ENCODE measurements at places on chromosomes 5 and 9.

- DNase-seq = no peak
Measured at GRCh38 chr9:15714746-15715145, 161.9 kb downstream of the CCDC171 start.

DNA sequence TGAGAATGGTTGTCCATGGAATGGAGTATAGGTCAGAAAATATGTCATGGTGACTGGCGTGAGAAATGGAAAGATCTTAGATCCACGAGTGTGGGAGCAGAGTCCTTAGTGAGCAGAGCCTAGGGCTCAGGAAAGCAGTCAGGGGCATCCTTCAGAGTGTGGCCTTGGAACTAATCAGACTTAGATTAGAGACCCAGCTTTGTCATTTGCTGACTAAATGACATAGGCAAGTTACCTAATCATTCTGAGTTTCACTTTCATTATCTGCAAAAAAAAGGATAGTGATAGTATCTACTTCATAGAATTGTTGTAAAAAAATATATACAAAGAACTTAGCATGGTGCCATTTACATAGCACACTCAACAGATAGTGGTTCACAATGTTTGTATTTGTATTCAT lies 24.3 kb upstream of the SLIT3 start:
- DNase-seq = no peak

DNA sequence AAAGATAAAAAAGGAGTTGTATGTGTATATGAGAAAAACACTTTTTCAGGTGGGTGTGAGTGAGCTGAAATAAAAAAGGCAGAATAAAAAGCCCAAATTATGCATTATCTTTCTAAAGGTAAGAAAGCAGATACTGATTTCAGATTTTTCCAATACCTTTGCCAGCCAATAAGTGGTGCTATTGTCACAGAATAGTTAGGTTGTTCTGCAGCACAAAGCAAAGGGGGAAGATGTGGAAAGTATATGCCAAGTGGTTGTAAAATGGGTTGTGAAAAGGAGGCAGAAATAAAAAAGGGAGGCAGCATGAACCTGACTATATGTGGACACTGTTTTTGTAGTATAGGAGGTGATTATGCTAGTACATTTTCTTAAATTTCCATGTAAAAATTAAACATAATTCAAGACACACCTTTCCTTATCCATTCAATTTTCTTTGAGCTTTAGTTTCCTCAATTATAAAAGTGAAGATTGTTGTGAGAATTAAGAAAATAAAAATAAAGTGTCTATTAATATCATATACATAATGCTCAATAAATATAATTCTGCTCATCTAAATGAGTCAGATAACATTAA lies 106.7 kb downstream of the SMIM15 start:
- no peak for DNase-seq

DNA sequence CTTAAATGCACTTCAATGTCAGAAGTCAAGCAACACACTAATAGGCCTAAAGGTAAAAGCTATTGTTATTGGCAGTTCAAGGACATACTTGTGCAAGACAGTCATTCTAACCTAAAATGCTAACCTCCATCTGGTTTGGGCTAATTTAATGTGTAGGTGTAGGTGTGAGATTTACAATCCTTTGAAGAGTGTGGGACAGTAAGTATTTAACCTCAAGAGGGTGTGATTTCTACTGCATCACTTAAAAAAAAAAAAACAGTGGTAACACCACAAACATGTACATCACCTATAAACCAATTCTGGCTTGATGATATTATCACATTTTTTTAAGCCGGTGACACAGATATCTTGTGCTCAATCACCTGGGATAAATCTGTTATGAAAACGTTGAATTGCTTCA lies 127.5 kb upstream of the MEF2C start:
- DNase-seq = no peak

- no peak for DNase-seq
Measured at GRCh38 chr5:72248410-72248981, 71.5 kb downstream of the MRPS27 start.

GRCh38 chr5:83973925-83974815 lies 253.5 kb upstream of the HAPLN1 start:
- DNase-seq = no peak

DNA sequence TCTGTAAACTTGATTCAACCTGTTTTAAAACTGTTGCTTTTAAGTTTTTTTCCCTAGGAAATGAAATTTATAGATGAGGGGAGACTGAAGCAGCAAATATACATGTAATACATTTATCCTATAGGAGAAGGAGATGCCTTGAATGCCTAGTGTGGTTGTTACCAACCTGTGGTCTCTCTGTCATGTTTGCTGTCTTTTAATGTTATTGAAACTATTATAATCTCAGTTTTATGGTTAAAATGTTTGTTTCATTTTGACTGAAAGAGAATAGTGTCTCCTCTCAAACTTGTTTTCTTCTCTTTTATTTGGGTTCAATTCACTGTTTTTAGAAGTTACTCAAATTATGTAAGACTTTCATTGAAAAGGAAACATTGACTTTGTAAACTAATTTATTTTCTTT lies 15.8 kb downstream of the MRPL22 start:
- DNase-seq = no peak

DNA sequence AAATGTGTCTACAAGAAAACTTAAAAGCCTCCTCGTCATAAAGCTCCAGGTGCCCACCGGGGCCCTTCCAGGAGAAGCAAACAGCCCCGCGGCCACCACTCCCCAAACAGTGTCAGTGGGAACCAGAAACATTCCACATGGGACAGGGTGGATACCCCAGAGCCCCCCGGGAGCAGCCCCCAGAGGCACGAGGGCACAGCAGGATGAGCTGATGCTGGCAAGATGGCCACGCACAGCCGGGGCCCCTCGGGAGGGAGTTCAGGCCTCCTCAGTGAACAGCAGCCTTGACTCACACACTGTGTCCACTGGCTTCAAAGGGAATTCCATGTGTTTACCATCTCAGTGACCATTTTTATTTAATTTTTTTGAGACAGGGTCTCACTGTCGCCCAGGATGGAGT lies 10.5 kb downstream of the EXD3 start:
- no peak for DNase-seq

DNA sequence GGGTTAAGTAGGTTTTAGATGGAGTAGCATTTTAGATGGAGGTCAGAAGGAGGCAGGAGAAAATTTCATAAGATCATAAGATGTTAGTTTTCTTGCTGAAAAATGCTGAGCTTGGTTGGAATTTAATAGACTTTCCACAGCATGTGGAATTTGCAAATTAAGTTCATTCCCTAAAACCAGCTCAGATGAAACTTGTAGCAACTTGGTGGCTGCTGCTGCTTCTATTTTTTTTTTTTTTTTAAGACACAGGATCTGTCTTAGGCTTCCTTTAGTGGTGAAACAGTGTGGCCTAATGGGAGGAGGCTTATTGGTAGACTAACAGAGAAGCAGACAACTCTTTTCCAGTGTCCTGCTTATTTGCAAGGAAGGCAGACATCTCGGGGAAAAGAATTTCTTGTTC lies 154.5 kb downstream of the AOPEP start:
- no peak for DNase-seq

- no peak for DNase-seq
Measured at GRCh38 chr9:121725008-121725775, 73.8 kb downstream of the DAB2IP start.

DNA sequence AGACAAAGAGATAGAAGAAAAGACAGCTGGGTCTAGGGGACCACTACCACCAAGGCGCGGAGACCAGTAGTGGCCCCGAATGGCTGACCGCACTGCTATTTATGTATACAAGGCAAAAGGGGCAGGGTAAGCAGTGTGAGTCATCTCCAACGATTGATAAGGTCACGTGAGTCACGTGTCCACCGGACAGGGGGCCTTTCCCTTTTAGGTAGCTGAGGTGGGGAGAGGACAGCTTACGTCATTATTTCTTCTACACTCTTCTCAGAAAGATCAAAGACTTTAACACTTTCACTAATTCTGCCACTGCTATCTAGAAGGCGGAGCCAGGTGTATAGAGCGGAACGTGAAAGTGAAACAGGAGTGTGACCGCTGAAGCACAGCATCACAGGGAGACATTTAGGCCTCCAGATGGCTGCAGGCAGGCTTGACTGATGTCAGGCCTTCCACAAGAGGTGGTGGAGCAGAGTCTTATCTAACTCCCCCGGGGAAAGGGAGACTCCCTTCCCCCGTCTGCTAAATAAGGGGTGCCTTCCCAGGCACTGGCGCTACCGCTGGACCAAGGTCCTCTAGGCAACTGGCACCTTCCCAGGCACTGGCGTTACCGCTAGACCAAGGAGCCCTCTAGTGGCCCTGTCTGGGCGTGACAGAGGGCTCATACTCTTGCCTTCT lies 6.1 kb upstream of the PRR16 start:
- peak; percentile 10 for DNase-seq

DNA sequence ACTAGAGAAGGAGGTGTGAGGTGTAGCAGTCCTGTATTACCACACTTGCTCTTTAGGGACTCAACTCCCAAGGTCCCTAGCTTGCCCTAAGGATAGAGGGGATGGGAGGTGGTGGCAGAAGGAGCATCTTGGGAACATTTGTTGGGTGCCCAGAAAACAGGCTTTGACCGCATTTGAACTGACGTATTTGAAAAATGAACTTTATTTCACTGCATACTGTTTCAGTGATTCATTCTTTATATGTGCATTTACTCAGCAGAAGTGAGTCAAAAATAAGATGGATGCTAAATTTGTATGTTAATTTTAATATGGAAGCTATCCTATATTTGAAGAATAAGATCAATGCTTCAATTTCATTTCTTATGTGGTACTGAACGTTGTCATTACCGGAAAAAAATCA lies 18.7 kb downstream of the DMRT3 start:
- DNase-seq = no peak

DNA sequence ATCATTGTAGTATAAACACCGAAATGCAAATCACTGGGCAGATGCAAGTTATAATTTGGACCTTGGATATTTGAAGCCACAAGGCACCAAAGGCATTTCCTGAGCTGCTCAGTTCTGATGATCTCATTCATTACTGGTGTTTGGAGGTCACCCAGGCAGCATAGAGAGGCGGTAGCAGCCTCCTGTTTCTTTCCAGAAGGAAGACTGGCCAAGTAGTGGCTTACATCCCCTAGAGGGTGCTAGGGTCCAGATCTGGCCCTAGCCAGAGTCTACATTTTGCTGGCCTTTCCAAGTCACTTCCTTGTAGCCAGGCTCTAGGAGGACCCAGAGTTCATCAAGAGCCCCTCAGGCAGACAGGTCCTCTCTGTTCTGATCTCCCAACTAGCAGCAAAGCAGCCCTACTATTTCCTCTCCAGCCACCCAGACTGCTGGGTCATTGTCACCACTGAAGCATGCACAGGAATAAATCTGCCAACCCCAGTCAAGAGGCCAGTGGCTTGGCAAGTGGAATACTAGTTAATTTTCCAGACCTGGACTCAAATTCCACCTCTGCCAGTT lies 33.4 kb upstream of the TTC1 start:
- no peak for DNase-seq

DNA sequence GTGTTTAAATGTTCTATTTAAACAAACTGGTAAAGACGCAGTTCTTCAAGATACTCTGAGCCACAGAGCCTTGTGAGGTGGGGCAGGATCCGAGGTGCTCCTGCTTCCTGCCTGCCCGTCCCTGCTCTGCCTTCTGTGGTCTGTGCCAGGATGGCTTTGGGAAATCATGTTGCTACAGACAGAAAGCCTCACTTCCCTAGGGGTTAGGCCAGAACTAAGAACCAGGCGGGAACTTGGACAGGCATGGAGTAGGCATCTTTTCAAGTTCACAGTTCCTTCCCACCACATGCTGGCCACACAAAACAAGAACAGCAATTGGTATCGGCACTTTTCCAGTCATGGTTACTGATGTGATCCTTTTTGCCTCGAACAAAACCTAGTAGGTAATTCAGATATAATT lies 67.7 kb upstream of the SPOCK1 start:
- no peak for DNase-seq

GRCh38 chr9:109414125-109414785 lies 83.9 kb downstream of the PTPN3 start:
- no peak for DNase-seq

GRCh38 chr9:69496846-69497450 lies 171.9 kb downstream of the ENTREP1 start:
- no peak for DNase-seq

DNA sequence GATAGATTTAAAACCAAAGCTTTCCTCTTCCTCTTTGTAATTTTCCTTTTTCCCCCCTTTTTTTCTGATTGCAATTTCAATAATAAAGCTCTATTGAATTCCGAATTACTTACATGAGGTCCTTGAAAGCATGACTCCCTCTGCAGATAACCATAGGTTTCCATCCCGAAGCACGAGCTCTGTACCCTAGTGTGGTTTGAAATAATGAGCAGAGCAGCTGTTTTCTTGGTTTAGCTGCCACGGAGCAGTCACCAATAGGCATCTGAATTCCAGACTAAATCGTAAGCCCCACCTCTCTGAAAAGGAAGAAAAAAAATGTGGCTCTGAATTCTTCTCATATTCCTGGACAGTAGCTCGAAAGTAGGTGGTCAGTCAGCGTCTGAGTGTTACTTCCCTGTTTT lies 18.5 kb upstream of the GNE start:
- DNase-seq = no peak

GRCh38 chr9:121878271-121878822 lies 214.8 kb downstream of the TTLL11 start:
- DNase-seq = no peak

DNA sequence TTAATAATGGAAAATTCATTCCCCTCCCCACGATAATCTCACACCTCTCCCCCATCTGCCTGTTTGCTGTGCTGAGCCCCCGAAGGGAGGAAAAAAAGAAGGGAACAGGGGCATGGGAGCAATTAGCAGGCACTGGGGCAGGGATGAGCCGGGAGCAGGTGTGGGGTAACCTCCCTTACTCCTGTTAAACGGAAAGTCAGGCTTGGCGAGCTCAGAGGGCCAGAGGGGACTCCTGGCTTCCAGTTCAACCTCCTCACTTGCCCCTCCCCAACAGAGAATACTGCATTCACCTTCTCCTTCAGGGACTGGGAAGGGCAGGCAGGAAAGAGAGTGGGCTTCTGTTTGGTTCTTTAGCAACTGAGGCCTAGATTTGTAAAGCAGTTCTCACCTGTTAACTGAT lies 1.6 kb downstream of the AFAP1L1 start:
- no peak for DNase-seq

Data from CD8-positive, alpha-beta T cell (primary cell).